ENCODE measurements at places on chromosomes 7 and 10.

- no peak for DNase-seq
Measured at GRCh38 chr7:71480791-71481190, 348.8 kb downstream of the GALNT17 start.

- no peak for DNase-seq
Measured at GRCh38 chr10:123557366-123558108, 108.6 kb upstream of the GPR26 start.

- DNase-seq, result no peak
Measured at GRCh38 chr7:157602156-157602555, 265.4 kb downstream of the DNAJB6 start.

DNA sequence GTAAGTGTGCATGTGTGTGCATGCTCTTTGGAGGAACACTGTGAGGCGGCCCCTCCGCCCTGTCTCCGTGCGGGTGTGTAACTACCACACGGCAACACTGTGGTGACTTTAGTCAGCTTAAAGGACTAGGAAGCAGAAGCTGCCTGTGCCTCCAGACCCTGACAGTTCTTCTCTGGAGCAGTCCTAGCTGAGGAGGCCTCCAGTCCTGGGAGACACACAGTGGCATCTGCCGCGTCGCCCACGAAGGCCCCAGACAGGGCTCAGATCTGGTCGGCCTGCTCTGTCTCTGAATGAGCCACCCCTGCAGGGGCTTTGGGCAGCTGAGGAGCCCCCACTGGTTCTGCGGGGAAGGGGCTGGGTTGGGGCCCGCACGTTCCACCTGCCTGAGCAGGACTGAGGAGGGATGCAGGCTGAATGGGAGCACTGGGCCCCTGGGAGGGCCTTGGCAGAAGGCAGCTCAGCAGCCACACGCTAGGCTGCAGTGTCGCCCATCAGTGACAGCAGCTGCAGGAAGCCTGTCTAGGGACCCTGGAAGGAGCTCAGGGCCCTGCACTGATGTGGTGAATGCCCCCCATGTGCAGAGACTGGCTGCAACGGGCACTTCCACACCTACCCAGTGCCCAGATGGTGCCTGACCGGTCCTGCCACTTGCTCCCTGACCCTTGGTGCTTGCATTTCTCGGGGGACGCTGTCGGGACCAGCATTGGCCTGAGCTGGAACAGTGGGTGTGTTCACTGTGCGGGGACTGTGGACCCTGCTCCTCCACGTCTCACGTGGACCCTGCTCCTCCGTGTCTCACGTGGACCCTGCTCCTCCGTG lies 27.3 kb upstream of the KNDC1 start:
- DNase-seq, result no peak

GRCh38 chr10:51960494-51960895 lies 261.1 kb upstream of the CSTF2T start:
- no peak for DNase-seq

- no peak for DNase-seq
Measured at GRCh38 chr7:34080513-34080912, 175.2 kb downstream of the BMPER start.

DNA sequence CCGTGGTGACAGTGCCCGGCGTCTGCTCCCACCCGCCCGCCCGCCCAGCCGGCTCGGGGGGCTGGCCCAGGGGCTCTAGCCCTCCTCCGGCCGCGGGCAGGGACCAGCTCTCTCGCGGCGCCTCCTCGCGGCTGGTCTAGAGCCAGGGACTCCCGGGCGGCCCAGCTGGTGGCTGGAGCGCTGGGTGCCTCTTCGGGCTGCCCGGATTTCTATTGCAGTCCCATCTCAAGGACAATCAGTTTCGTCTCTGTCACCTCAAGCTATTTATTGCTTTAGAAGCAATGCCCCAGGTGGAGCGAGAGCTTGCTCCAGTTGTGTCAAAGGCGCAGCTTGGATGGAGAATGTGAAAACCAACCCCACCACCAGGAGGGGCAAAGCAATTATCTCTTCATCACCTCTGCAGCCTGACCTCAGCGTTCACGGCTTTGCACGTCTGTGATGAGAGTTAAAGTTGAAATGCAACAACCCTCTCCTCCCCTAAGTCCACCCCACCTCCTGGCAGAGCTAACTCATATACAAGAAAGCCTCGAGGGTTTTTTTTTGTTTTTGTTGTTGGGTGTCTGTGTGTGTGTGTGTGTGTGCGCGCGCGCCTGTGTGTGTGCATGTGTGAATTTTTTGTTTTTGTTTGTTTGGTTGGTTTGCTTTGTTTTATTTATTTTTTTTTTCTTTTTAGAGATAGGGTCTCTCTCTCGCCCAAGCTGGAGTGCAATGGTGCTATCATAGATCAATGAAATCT lies at the start of gene ITGA8:
ITGA8 (minus strand) TSS at position 24 of the 736 bp plus-strand sequence. CDS start 151 bp downstream, outside the sequence.
- DNase-seq, result no peak

DNA sequence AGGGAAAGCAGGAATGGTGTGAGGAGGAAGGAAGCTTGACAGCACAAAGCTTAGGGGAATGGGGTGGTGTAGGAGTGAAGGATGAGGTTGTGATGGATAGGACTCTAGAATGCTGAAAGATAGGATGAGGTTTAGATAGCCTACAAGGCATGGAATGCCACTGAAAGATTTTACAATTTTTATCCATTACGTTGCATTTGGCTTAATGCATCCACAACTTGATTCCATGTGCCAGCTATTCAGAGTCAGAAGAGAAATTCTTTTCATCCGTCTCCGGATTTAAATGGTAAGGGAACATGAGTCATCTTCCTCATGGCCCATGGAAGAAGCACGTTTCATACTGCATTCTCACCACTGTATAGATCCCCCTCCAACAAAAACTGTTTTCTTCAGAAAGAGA lies 212.4 kb upstream of the BMPER start:
- no peak for DNase-seq

GRCh38 chr10:119521443-119522204 lies 20.9 kb downstream of the RGS10 start:
- DNase-seq, result no peak

- no peak for DNase-seq
Measured at GRCh38 chr7:137454246-137454724, 110.8 kb upstream of the PTN start.

GRCh38 chr7:101134399-101134980 lies 7.6 kb downstream of the SERPINE1 start:
- DNase-seq, result no peak

GRCh38 chr10:71245420-71246325 lies 33.3 kb downstream of the UNC5B start:
- DNase-seq, result no peak

GRCh38 chr10:114273910-114274309 lies 34.9 kb downstream of the VWA2 start:
- no peak for DNase-seq

DNA sequence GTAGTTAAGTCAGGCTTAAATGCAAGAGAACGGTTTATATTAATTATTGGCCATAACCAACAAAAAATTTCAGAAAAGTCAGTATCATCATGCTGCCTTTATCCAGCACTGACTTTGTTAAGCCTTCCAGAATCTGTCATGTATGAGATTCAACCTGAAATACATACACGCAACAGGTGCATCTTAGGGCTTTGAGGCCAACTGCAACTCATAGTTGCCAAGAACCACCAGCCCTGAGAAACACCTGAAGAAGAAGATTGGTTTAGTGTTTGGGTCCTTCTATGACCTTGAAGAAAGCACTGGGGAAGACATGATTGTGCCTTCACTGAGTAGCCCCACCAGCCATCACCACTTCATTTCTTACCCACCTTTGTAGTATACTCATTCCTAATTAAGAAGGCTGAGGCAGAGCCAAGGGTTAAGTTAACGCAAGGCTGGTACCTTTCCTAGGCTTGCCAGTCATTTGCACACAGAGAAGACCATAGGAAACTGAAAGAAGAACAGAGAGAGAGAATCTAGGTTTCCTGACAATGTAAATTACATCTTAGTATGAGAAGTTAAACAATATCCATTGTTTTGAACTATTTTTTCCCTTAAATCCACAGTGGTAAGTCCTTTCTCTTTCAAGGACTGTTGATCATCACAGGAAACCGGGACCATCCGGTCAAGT lies 200.1 kb upstream of the PRKCQ start:
- no peak for DNase-seq

DNA sequence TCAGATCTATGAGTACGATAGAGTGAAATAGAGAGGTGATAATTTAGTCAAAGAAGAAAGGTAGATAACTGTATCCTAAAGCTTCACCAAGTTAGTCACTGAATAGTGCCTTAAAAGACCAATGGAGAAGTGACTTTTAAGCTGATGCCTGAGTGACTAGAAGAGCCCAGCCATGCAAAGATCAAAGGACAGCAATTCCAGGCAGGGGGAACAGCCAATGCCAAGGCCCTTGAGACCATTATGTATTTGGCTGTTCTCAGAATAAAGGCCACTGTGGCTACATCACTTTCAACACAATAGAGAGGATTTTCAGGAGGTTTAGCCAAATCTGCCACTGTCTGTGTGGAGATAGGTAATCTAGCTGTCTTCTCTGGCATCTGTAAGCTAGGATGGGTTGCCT lies 17.8 kb downstream of the HDAC9 start:
- no peak for DNase-seq

DNA sequence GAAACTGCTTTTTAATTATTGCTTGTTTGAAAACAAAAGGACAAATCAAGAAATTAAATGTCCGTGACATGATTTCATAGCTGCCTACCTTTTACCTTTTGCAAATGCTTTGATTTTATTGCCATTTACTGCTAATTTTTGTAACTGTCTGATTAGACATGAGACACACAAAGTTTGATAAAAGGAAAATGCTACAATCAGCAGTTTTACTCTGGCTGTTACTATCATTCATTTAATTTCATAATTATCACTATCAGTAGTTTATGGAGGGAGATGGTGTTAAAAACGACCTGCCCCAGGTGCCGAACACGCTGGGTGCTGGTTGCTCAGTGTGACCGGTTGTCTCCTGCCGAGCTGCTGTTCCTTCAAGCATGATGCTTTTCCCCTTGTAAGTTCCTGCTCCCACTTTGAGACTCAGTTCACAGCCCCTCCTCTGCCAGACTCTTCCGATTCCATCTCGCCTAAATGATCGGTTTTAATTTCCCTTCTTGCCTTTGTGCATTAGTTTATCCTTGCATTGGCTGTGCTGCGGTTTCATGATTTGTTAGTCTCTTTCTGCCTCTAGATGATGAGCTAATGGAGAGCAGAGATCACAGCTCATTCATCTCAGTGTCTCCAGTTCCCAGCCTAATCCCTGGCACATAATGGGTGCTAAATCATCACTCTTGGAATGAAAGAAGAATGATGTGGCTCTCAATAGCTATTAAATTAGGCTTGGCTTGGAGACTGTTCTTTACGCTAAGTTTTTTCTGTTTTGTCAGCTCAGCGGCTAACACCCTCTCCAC lies 110.6 kb downstream of the PFKFB3 start:
- DNase-seq, result no peak

DNA sequence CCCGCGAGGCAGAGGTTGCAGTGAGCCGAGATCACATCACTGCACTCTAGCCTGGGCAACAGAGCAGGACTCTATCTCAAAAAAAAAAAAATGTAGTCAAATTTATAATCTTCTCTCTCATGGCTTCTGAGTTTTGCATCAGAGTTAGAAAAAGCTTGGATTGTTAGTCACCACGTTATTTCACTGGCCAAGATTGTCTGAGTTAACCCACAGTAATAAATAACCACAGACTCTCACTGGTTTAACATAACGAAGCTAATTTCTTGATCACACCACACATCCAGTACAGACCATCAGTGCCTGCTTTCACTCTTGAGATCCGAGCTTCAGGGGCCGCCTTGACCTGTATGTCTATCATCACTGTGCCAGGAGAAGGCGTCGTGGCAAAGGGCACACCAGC lies 116.8 kb upstream of the JCAD start:
- DNase-seq, result no peak

GRCh38 chr7:16773326-16773725 lies 19.8 kb downstream of the TSPAN13 start:
- DNase-seq, result no peak

DNA sequence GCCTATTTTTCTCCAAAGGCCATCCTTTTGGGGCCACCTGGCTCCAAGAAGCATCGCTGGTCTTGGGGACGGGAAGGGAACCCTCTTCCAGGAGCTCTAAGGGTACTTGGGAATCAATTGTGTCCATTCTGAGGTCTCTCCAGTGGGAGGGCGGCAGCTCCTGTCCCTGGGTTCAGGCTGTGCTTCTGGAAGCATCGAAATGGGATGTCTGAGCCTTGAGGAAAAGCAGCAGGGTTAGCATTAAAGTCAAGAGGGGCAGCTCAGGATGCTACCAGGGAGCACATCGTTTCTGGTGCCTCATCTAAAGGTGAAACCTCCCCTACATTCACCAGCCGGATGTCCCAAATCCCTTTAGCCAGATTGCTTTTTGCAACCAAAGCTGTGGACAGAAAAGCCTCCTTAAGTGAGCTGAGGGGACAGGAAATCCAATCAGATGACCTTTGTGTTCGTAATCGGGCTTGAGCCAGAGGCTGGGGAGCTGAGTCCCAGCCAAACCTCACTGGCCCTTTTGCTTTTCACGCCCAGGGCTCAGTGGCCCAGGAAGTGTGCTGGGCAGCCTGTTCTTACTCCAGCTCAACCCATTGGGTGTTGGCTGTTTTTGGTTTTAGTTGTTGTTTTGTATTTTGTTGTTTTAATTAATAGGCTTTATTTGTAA lies 88.8 kb upstream of the ANLN start:
- DNase-seq, result no peak

GRCh38 chr7:40990841-40991240 lies 712.0 kb downstream of the INHBA start:
- no peak for DNase-seq

DNA sequence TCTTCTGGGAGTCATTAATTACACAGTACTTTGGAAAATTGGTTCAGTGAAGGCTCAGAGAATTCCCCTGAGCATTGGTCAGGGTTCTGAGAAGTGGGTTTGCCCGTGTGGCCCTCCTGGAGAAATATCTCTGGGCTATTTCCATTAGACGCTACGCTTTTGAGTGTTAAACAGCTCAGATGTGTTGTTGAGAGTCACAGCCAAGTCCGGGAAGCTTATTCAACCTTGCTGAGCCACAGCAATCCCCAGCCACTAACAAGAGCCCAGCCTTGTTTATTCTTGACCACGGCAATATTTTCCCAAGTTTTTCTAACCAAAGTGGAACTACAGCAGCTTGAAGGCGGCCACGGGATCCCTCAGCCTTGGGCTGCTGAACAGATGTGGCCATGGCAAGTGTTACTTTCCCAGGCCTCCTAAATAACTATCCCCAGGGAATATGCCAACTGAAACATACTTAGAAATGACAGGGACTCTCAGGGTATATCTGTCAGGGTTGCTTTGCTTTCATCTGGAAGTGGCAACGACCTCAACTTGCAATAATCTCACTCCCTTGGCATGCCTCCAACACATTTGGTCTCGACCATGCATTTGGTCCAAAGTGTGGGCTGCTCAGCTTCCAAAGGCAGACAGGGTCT lies 214.7 kb downstream of the EMX2 start:
- DNase-seq, result no peak

- DNase-seq, result no peak
Measured at GRCh38 chr7:120274899-120275298, 1.9 kb downstream of the KCND2 start.

- DNase-seq, result no peak
Measured at GRCh38 chr7:90251304-90251635, 6.3 kb downstream of the CFAP69 start.

GRCh38 chr10:13161857-13162271 lies 506 bp downstream of the MCM10 start:
- no peak for DNase-seq
